Stimulated activated CD8-positive, alpha-beta memory T cell treated with anti-CD3 and anti-CD28 coated beads, Interleukin-4, amount 100 ng/mL, for 1 hour (primary cell): ENCODE measurements at places on chromosomes 12 and 14.

- no peak for DNase-seq
Measured at GRCh38 chr12:9925705-9926393, 6.3 kb downstream of the CLEC2A start.

- no peak for DNase-seq
Measured at GRCh38 chr14:27077214-27077613, 479.4 kb upstream of the NOVA1 start.

DNA sequence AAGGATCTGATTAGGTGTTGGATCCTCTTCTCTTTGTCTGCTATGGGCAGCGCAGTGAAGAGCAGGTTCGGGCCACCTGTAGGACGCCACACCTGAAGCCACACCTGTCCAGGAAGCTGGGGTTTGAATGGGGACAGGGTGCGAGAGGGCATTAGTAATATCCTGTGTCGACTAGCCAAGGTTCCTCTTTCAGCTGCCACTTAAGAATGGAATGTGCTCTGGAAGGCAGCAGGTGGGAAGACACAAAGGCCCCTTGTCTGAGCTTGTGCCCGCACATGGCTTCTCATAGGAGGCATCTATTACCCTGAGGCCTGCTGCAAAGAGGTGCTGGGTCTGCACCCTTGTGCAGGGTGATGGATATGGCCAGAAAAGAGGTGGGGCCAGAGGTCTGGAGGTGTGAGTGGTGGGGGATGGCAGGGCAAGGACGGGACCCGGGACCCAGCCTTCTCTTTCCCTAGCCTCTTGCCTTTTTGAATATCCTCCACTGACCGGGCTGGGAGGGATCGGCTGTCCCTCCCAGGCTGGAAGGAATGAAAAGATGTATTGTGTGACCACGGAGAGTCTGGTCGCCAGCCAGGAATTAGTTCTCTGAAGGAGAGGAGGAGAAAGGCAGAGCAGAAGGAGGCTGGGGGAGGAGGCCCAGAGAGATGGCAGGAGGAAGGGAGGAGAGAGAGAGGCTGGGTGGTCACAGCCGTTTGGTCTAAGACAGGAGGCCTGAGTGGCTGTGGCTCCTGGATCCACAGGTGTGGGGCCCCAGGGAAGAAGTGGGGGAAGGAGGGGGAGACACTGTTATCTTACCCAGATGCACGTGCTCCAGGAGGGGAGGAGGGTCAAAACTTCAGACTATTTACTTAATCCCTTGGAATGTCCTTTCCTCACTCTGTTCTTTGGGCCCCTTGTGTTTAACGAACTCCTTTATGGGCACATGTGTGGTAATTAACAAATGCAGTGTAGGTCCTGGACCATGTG is 101.5 kb downstream of the SMOC1 start:
- DNase-seq, result no peak

- no peak for DNase-seq
Measured at GRCh38 chr14:68018598-68018997, 199.0 kb downstream of the RAD51B start.

GRCh38 chr14:30496852-30497251 is 62.1 kb upstream of the G2E3 start:
- DNase-seq, result no peak

DNA sequence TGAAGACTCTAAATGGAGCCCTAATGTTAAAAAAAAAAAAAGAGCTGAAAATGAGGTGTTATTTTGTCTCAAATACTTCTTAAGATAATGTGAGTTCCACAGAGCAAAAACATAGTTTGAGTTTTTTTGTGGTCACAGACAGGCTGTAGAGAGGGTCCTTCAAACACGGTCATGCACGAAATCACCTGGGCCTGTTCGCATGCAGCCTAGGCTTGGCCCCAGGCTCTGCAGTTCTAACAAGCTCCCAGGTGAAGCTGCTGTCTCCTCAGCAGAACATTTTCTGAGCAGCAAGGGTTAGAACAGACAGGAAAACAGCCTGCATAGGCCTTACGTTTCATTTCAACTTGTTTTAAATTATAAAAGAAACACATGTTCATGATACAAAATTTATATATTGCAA is 65.4 kb upstream of the TBPL2 start:
- no peak for DNase-seq

DNA sequence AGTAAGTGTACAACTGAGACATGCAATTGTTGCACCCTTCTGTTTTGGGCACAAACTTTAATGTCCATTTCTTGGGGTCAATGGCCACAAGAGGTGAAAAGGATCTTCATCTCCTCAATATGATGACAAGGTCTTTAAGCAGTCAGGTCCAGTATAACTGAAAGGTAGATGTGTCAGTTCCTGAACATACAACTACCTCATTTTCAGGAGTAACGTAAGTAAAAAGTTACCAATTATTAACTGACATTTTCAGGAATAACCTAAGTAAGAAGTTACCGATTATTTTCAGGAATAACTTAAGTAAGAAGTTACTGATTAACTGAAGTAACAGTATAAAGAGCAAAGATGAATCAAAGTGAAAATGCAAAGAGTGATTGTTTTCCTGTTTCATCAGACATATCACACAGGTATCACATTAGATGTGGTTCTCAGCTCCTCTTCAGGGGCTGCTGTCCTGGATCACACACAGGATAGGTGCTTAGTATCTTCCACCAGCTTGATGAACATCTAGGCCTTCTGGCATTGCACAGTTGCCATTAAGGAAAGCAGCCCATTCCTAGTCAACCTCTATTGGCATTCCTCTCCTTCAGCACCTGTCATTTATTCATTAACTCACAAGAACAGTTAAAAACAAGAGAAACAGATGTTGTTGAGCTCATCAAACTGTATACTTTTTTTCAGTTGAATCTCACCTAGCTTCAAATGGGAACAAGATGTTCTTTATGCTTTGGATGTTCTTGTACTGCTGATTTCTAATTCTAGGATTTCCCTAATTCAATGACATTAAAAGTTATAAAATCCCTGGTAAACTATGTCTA is 200.0 kb downstream of the FOXG1 start:
- no peak for DNase-seq

GRCh38 chr12:42129595-42130204 is 15.0 kb downstream of the GXYLT1 start:
- no peak for DNase-seq

DNA sequence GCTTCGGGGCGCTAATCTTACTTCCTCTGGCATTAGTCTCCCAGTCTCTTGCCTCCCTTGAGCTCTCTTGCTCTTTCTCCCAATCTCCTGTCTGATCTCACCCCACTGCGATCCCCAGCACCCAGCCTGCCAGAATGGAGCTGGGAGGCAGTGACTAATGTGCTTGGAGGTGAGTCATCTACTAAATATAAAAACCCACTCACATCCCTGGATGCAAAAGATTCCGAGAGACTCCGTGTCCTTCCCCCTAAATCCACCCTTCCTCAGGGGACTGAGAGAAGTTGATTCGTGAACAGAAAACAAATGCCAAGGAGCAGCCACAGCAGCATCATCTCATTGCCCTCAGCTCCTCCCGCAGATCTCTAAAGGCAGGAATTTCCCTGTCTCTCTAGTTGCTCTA is 45.7 kb upstream of the KCNA5 start:
- no peak for DNase-seq

- DNase-seq, result no peak
Measured at GRCh38 chr14:83255015-83255726, 1721.5 kb upstream of the SEL1L start.

- no peak for DNase-seq
Measured at GRCh38 chr12:39533951-39534350, 85.7 kb downstream of the ABCD2 start.

DNA sequence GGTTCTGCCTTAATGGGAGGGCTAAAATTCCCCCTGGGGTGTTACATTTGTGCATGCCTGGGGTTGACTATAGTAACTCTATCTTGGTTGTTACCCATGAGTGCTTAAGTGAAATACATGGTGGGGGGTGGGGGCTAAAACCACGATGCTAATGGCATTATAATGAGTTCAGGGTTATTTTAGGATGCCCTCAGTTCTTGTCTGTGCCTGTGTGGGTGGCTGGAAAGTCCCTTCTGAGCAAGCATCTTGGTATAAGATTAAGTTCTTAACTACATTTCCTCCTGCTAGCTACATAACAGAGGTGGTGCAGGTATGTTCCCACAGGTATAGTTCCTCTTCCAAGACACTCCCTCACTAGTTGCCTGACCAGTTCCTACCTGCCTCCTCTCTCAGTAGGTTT is 822.3 kb downstream of the LRFN5 start:
- no peak for DNase-seq

- DNase-seq, result no peak
Measured at GRCh38 chr14:37602605-37603453, 7.4 kb downstream of the TTC6 start.

GRCh38 chr12:109228664-109229063 is 80.4 kb downstream of the FOXN4 start:
- no peak for DNase-seq

- DNase-seq, result no peak
Measured at GRCh38 chr12:29781705-29782266, 2.0 kb downstream of the TMTC1 start.

DNA sequence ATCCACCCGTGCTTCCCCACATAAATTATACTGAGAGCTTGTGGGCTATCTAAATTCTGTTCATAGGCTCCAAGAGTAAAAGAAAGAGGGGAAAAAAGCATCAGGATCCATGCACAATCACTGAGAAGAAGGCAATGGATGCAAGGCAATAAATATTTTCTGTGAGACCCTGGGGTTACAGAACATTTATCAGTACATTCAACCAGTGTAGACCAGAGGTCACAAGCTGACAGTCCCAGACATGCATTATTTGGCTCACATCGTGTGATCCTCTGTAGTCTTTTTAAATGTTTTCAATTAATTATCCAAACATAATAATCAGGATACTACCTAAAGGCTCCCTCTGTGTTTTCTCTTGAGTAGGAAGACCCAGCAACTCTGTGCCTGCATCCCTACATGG is 267.9 kb upstream of the CAND1 start:
- no peak for DNase-seq

DNA sequence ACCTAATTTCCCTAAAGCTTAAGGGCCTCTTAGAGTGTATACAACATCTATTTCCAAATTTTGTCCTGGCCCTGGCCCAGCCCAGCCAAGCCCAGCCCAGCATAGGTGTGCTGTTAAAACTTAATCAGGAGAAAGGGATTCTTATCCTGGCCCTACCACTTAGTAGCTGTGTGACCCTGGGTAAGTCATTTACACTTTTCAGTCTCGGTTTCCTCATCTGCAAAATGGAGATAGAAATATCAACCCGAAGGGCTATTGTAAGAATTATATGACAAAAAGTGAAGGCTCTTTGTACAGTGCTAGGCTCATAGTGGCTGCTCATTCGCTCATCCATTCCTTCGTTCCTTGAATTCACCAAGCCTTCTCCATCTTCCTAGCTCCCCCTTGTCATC is 442 bp downstream of the ERG28 start:
- no peak for DNase-seq

- DNase-seq, result no peak
Measured at GRCh38 chr14:101835566-101835965, 74.1 kb downstream of the PPP2R5C start.

- no peak for DNase-seq
Measured at GRCh38 chr12:116431677-116432300, 127.4 kb upstream of the MAP1LC3B2 start.

DNA sequence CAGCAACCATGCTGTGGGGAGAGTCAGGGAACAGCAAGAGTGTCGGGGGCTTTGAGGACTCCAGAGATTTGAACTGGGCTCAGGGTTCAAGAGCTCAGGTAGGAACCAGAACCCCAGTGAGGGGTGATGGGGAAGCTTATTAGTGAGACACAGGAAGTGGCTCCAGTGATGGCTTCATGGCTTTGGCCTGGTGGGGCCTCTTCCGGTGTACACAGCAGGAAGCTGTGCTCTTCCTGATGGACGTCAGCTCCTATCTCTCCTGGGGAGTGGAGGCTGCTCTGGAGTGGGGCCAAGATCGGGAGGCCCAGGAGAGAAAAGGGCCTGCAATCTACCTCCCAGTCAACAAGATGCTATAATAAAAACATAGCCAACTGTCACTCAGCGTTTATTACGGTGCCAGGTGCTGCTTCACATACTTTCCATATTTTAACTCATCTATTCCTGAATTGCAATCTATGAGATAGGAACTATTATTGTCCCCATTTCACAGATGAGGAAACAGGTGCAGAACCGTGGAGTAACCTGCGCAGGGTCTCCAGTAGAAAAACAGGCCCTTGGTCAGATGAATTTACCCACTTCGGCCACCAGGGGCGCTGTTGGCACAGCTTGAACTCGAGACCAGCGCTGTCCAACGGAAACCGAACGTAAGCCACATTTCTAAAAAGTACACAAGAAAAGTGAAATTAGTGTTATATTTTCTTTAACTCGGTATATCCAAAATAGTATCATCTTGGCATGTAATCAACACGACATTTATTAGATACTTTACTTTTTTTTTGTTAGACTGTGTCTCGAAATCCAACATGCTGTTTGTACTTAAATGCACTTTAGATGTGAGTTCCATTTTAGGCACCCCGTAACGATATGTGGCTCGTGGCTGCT is 63.6 kb upstream of the DLK1 start:
- DNase-seq, result peak; percentile 29

GRCh38 chr14:97262336-97262735 is 465.2 kb downstream of the VRK1 start:
- no peak for DNase-seq

GRCh38 chr12:89126712-89127111 is 225.6 kb downstream of the DUSP6 start:
- no peak for DNase-seq

- no peak for DNase-seq
Measured at GRCh38 chr14:91326514-91327249, 82.2 kb upstream of the GPR68 start.

DNA sequence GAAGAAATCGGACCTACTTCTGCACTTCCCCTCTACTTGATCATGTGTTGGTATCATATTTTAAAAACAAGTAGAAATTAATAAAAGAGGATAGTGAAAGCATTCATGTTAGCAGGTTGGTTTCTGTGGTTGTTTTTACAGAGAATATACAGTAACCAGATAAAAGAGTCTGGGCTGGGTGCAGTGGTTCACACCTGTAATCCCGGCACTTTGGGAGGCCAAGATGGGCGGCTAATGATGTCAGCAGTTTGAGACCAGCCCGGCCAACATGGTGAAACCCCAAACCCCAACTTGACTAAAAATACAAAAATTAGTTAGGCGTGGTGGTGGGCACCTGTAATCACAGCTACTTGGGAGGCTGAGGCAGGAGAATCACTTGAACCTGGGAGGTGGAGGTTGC is 55.9 kb downstream of the LRP6 start:
- DNase-seq, result no peak

DNA sequence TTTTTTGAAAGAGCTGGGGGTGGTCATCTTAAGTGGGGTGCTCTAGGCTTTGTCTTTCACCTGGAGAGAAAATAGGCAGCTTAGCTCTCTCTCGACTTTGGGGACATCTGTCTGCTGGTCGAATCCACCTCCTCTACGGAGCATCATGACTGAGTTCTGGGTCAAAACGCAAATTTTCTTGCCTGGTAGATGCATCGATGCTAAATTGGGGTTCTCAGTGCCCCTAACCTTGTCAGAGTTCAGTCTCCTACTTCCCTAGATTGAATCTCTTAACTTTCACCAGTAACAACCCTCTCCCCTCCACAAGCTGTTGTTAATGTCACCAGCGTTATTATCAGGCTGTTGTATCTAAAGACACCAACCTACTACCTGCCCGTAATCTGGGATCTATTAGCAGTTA is 682 bp downstream of the FLRT2 start:
- no peak for DNase-seq

- DNase-seq, result no peak
Measured at GRCh38 chr12:31687101-31687527, 27.6 kb downstream of the ETFBKMT start.
